Progenitor cell of endocrine pancreas (in vitro differentiated cells): ENCODE measurements at places on chromosomes 16 and 17. TPM values are rescaled to one million over a fixed set of nuclear protein-coding genes. Genes with fewer than 3 reads are reported as not detected.

The KCNH6 gene
- 12.0 and 13.2 TPM in 2 replicates for total RNA-seq

The SPNS3 gene
- total RNA-seq: not detected in 2 replicates

The MT1H gene
- total RNA-seq: not detected in 2 replicates

The CCDC47 gene
- 65.2 and 68.4 TPM in 2 replicates for total RNA-seq

The TSR1 gene
- total RNA-seq: 33.5 and 36.2 TPM in 2 replicates

The C1QTNF8 gene
- total RNA-seq: not detected in 2 replicates

The NOD2 gene
- not detected in 2 replicates for total RNA-seq

The TEKT3 gene
- total RNA-seq: 1.6 and 2.8 TPM in 2 replicates
